ENCODE measurements at places on chromosomes 2 and 18.

GRCh38 chr2:206824993-206825392 is 59.6 kb downstream of the FASTKD2 start:
- DNase-seq, result no peak

GRCh38 chr2:147523415-147523814 is 321.4 kb upstream of the ACVR2A start:
- DNase-seq, result no peak

- no peak for DNase-seq
These were observed 23.6 kb downstream of the FZD5 start for GRCh38 chr2:207746131-207746530.

- DNase-seq, result no peak
These were observed 47.5 kb downstream of the KDM3A start for GRCh38 chr2:86488561-86489250.

GRCh38 chr2:714005-714741 is 37.0 kb upstream of the TMEM18 start:
- no peak for DNase-seq

DNA sequence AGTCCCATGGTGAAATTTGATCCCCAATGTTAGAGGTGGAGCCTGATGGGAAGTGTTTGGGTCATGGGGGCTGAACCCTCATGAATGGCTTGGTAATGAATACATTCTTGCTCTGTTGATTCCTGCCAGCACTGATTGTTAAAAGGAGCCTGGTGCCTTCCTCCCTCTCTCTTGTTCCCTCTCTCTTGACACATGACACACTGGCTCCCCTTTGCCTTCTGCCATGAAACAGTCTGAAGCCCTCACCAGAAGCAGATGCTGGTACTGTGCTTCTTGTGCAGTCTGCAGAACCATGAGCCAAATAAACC is 30.6 kb upstream of the EPC2 start:
- DNase-seq, result no peak

DNA sequence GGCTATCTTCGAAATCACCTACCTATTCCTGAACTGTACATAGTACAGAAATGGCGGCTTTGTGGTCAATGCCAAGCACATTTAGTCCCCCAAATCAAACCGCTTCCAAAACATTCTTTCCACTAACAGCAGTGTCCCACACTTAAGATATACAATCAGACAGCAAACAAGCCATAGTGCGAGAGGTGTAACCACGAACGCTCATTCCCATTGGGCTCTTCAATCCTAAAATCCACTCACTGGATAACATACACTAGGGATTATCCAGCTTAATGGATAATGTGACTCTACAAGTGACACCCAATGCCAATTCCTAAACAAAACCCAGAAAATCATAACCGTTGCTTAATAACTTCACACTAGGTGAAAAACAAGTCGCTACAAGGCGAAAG is 2.0 kb downstream of the XPO1 start:
- no peak for DNase-seq

GRCh38 chr2:64846177-64846576 is 143.0 kb upstream of the SLC1A4 start:
- DNase-seq, result no peak

DNA sequence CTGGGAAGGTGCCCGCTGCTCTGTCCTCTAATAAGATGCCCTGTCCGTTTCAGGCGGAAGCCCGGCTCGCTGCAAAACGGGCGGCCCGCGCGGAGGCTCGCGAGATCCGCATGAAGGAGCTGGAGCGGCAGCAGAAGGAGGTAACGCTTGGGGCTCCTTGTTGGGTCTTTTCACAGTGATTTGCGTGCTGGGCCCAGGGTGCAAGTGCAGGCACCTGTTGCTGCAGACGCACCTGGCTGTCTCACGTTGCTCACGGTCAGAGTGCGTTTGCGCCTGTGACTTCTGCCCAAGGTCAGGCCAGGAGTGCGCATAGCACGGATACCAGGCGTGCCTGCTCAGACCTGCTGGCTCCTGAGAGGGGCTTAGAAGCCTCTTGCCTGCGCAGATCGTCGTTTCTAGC is 81.1 kb downstream of the LRRFIP1 start:
- no peak for DNase-seq

DNA sequence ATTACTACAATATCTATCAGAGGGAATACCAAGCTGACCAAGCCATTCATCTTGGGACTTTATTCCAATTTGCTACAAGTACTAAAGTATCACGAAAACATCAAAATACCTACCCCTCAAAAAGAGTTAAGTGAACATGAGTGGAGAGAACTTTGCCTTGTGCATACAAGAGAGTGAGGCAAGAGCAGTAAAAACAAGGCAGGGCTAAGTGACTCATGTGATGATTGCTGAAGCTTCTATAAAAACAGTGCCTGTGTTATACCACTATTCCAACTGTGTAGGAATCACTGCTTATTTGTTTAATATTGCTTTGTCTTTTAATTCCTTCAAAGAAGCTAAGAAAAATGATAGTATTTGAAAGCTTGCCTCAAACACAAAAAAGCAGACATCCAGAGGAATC is 61.2 kb downstream of the FARSB start:
- DNase-seq, result peak; percentile 29

DNA sequence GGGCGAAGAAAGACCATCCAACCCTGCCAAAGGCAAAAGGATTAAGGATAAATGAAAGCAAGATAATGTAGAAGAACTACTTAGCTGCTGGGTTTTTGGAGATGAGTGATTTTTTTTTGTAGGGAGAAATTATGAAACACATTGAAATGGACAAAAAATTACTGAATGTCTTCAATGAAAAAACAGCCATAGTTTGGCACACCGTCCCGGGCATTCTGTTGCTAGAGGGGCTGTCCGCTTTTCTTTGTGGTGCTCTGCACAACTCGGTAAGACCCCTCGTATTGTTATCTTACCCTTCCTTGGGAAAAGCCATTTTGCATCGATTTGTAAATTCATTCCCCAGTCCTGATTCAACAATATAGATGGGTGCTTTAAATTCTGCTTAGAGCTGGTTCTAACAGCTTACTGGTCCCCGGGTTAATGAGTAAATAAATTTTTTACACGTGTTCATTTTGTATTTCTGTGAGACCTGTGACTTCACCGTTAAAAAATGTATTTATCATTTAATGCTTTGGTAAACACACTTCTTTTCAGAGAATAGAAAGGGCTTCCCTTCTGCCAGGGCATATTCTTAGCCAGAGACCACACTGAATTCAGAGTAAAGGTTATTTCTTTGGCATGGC is 912 bp upstream of the LAPTM4A start:
- no peak for DNase-seq

DNA sequence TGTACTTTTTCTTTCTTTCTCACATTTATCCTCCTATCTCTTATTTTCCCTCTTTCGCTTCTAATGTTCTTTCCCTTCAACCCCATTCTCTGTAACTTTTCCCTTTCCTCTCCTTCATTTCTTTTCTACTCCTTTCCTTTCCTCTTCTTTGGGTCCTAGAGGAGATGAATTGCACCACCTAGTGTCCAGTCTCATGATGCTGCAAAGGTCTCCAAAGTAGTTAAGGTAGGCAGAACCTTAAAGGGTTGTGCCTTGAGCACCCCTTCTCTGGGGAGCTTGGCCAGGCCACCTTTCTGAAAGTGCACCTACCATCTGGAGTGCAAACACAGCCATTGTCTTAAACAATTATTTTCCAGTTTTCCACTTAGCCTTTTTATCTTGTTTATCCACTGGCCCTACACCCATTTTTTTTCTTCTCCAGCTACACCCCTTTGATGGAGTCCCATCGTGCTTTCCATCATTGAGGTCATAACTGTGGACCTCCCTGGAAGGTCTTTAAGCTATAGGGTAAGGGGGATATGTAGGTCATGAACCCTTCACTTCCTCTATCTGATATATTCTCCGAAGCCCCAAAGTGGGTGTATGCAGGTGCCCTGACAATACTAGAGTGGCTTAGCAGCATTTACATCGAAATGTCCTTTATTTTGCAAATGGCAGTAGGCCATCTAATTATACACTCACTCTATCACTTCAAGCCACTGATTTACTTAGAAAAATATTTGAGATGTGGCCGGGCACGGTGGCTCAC is 155.9 kb downstream of the ESCO1 start:
- peak; percentile 25 for DNase-seq

GRCh38 chr2:68266655-68267054 is 14.3 kb upstream of the PPP3R1 start:
- DNase-seq, result no peak
